ENCODE measurements at places on chromosomes 12 and 14. TPM values are rescaled to one million over a fixed set of nuclear protein-coding genes. Genes with fewer than 3 reads are reported as not detected.

Gene SMCO2
- polyA plus RNA-seq: not detected

Gene LTBP2
- polyA plus RNA-seq: 9.7 TPM

Gene OR4K17
- 0.03 TPM for polyA plus RNA-seq

Gene CDKN1B
- 52.2 TPM for polyA plus RNA-seq
